NT2/D1 (cell line): ENCODE measurements at places on chromosomes 12 and 14.
A peak's percentile ranks its signal among the peaks of the same experiment; 100 is the strongest.

- DNase-seq, result no peak
These were observed 40.7 kb upstream of the ANO4 start for GRCh38 chr12:100753837-100754236.

DNA sequence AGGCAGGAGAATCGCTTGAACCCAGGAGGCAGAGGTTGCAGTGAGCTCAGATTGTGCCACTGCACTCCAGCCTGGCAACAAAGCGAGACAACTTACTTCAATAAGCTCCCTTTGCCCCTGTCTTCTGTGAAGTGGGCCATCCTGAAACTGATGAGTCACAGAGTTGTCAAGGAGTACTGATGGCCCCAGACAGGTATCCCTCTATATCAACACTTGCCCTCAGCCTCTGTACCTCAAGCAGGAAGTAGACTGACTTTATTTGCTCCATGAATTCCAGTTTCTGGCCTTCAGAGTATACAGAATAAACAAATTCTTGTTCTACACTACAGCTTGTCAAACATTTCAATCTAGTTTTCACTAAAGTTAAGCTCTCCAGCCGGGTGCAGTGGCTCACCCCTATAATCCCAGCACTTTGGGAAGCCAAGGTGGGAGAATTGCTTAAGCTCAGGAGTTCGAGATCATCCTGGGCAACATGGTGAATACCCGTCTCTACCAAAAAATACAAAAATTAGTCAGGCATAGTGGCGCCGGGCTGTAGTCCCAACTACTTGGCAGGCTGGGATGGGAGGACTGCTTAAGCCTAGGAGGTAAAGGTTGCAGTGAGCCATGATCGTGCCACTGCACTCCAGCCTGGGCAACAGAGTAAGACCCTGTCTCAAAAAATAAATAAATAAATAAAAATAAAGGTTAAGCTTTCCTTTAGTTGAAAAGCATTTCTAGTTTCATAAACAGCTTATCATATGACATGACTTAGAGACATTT is 16.4 kb upstream of the LRP10 start:
- DNase-seq, result no peak

GRCh38 chr14:23379366-23380196 is 2.7 kb downstream of the CMTM5 start:
- no peak for DNase-seq

DNA sequence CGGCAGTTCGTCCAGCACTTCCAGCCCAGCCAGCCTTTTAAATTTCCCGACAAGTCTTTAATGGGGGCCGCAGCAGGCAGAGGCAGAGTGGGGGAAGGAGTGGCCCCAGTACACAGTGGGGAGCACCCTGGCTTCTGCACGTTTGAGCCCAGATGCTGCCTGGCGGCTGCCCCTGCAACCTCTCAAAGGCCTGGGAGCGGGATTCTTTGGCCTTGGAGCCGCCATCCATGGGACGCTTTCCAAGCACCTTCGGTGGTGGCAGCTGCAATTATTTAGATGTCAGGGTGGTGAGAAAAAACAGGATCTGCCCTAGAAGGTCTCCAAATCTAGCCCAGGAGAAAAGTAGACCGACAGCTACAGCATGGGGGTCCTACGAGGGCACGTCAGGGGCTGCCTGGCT is 46.0 kb downstream of the FAM222A start:
- DNase-seq, result no peak

- DNase-seq, result no peak
These were observed 1441.9 kb upstream of the FLRT2 start for GRCh38 chr14:84087986-84088531.

DNA sequence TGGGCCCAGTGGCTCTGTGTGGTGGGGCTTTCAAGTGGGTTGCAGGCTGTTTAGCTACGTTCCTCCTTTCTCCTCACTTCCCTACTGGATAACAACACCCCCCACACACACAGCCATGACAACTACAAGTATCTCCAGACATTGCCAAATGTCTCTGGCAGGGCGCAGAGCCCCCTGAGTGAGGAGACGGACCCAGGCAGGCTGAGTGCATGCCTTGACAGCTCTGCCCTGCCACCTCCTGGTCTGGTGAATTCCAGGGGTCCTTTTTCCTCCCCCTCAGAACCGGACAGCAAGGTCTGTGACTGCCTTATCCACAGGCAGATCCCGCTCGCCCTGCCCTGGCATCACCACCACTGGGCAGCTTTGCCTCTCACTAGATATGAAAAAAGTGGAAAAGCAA is 276.5 kb downstream of the TMEM132C start:
- DNase-seq, result no peak

DNA sequence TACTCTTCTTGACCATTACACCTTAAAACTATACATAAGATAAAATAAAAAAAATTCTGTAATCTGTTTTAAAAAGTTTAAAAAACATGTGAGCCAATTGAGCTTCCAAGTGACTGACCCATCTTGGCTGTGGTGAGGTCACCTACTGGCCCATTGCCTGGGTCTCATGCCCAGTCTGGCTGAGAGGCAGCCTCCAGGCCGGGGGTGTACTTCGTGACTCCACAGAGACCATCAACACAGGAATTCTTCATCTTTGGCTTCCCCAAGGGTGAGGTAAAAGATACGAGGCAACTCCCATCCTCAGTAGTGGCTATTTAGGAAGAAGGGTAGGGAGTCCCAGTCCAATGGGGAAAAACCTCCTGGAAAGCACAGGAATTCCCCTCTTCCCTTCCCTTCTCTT is 113.2 kb downstream of the APAF1 start:
- DNase-seq, result no peak

DNA sequence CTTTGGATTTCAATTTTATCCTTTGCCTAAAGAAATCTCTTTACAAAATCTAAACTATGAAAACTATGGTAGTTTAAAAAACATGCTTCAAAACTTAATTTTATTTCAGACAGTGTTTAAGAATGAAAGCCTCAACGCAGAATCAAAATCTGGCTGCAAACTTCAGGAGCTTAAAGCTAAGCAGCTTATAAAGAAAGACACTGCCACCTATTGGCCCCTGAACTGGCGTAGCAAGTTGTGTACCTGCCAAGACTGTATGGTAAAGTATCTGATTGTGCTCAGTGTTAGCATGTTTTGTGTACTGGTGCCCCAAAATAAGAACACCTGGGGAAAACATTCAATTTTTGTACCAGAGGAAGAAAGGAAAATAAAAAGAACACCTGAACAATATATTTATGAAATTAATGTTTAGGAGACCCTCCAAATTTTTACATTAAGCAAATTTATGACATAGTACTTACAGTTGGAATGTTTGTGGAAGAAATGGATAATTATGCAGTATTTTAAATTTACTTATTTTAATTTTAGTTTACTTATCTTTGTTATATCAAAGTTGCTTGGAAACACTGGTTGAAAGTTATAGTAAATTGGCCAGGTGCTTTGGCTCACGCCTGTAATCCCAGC is 12.2 kb downstream of the UBR7 start:
- peak; percentile 35 for DNase-seq

DNA sequence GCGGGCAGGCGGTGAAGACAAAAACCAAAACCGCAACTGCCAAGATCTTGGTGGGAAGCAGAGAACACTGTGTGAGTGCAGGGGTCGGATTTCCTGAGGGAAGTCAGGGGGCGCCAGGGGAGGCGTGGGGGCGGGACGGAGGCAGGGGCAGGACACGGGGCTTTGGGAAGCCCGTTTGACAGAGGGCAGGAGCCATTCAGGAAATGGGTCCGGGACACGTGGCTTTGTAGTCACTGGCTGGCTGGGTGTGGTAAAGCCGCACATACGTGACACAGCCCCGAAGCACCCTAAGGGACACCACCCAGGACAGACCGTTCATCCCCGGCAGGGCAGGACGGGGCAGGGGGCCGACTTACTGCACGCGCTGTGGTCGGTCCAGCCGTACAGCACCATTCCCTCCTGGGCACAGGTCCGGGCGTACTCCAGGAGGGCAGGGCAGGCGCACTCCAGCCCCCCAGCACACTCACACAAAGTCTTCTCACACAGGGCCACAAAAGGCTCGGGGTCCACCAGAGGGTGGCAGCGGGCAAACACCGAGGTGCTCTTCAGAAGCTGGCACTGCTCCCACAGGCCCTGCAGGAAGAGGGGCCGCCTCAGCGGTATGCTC is 49.4 kb downstream of the VWF start:
- DNase-seq, result no peak

DNA sequence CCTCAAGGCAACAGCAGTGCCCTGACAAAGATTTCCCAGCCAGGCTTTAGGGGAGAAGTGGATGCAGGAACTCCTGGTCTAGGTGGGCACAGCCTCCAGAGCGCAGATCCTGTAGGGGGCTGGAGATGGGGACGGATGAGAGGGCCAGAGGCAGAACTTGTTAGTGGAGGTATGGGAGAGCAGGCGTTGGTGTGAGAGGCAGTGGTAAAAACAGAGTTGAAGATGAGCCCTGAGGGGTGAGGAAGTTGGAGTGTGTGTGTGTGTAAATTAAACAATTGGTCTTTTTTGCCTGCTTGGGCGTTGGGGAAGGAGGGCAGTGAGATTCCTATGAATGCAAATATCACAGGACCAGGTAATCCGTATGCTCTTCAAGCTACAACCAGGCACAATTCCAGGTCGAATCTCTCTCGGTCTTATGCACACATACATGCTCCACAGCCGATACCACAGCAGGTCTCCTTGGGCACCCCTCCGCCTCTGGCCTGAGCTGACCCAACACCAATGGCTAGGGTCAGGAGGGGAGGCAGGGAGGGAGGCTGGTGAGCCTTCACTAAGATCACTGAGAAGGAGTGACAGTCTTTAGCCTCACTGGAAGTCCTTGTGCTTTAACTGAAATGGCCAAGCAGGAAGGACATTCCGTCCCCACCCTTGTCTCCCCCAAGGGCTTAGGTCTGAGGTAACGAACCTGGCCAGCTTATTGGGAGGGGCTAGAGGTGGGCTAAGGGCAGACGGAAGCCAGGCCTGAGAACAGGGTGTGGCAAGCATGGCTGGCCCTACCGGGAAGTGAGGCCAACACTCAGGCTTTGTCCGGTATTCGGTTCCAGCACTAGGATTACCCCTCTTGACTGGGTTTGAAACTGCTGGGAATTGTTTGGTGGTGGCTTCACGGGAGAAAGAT is 1.5 kb upstream of the KRT7 start:
- no peak for DNase-seq

DNA sequence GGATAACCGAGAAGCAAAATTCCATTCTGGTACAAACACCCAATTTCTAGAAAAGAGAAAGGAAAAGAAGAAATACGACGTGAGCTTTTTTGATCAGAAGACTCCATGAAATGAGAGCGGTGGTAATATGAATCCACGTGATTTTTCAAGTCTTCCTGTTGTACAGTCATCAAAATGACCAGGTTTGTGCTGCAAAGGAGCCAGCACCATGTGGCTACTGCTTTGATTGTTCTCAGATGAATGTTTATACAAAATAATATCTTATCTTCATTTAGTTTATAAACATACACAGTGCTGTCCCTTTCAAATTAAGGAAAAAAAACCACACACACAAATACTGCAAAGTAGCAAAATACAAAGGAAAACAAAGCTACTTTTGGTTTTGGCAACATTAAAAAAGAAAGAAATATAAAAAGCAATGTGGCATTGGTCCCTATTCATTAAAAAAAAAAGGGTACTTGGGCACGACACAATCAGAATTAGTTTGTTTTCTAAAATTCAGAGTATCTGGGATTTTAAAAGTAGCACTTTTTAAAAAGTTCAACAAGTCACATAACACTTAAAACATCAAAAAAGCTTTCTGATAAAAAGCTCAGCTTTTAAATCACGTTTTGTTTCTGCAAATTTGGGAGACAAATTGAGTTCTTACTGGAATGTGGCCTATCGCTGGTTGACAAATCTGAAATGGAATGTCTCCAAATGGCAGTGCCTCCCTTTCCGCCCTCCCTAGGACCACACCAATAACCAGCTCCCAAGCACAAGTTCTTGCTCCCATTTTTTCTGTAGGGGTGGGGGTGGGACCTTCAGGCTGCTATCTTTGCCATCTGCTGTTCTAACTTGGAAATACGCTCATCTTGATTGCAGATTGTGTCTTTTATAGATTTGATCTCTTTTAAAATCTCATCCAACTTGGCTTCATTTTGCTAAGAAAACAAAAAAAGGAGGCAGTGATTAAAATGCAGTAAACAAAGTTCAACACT is 13.2 kb upstream of the SELPLG start:
- no peak for DNase-seq

DNA sequence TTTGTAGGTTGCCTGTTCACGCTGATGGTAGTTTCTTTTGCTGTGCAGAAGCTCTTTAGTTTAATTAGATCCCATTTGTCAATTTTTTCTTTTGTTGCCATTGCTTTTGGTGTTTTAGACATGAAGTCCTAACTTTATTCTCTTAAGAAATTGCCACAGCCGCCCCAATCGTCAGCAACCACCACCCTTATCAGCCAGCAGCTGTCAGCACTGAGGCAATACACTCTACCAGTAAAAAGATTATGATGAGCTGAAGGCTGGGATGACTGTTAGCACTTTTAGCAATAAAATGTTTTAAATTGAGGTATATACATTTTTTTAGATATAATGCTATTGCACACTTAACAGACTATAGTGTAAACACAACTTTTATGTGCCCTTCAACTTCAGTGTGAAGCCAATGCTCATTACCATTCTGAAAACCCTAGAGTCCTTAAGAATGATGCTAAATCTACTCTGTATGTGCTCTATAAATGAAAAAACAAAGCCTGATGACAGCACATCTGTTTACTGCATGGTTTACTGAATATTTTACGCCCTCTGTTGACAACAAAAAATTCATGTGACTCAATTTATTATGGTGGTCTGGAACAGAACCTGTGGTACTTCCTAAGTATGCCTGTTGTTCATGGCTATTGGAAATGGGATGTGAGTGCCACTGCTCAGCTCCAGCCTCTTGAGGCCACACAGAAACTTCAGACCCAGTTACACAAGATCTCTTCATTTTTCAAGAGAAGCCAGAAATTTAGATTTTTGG is 197.4 kb downstream of the DUSP6 start:
- DNase-seq, result no peak

GRCh38 chr12:88299567-88300101 is 157.5 kb downstream of the TMTC3 start:
- no peak for DNase-seq

DNA sequence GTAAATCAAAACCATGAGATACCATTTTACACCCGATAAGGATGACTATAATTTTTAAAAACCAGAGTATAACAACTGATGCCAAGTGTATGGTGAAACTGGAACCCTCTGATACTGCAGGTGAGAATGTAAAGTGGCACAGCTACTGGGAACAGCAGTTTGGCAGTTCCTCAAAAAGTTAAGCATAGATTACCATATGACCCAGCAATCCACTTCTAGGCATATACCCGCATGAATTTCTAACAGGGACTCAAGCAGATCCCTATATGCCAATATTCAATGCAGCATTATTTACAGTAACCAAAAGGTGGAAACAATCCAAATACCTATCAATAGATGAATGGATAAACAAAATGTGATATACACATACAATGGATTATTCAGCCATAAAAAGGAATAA is 57.4 kb downstream of the BAZ1A start:
- DNase-seq, result no peak

GRCh38 chr14:101407328-101407727 is 154.0 kb upstream of the DIO3 start:
- DNase-seq, result no peak
